Right renal pelvis (tissue), 4 donors: ENCODE measurements at places on chromosomes 6 and 20. TPM values are rescaled to one million over a fixed set of nuclear protein-coding genes. Genes with fewer than 3 reads are reported as not detected.

DNA sequence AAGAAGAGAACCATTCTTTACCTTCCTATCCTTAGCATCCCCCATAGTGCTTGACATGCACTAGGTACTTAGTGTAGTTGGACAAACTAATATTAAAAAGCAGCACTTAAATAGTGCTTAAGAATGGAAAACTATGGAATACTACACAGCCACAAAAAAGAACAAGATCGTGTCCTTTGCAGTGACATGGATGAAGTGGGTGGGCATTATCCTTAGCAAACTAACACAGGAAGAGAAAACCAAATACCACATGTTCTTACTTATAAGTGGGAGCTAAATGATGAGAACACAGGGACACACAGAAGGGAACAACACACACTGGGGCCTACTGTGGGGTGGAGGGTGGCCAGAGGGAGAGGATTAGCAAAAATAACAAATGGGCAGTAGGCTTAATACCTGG is 66.8 kb downstream of the EPHA7 start:
- DNase-seq: no peak

DNA sequence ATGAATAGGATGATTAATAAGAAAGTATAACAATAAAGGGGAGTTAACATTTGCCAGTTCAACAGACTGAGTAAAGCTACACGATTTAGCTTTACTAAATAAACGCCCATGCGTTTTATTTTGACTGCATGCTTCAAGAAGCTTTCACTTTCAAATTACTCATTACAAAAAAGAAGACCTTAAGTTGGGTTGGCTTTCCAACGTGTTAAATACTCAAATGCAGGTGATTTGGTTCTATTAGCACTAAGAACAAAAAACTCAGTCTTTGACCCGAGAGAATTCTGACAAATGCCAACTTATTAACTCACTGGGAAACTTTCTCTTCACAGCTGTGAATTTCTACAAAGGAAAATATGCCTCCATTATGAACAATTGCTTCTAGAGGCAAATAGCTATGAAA is 24.8 kb downstream of the RNF146 start:
- no peak for DNase-seq

DNA sequence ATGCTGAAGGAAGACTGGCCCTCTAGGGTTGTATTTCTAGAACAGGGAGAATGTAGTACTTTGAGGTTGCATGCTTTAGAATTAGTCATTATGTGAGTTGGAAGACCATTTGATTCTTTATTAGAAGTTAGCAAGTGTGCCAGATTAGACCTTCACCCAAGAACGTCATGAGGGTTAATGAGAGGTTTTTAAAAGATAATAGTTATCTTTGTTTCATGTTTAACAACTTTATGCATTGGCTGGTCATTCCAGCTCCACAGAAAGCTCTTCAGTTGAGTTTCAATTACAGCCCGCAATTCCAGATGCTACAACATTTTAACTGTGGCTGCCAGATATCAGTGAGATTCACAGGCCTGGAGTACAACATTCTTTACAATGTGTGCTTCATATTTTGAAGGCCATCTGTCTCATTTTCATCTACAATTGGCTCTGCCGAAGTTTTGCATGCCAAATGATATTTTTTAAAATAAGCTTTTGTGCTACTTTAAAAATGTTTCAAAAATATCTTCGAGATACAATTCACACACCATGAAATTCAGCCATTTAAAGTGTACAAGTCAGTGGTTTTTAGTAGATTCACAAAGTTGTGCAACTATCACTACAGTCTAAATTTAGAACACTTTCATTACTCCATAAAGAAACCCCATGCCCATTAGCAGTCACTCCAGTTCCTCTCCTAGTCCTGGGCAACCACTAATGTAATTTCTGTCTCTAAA is 61.1 kb upstream of the FBXO30 start:
- no peak for DNase-seq

DNA sequence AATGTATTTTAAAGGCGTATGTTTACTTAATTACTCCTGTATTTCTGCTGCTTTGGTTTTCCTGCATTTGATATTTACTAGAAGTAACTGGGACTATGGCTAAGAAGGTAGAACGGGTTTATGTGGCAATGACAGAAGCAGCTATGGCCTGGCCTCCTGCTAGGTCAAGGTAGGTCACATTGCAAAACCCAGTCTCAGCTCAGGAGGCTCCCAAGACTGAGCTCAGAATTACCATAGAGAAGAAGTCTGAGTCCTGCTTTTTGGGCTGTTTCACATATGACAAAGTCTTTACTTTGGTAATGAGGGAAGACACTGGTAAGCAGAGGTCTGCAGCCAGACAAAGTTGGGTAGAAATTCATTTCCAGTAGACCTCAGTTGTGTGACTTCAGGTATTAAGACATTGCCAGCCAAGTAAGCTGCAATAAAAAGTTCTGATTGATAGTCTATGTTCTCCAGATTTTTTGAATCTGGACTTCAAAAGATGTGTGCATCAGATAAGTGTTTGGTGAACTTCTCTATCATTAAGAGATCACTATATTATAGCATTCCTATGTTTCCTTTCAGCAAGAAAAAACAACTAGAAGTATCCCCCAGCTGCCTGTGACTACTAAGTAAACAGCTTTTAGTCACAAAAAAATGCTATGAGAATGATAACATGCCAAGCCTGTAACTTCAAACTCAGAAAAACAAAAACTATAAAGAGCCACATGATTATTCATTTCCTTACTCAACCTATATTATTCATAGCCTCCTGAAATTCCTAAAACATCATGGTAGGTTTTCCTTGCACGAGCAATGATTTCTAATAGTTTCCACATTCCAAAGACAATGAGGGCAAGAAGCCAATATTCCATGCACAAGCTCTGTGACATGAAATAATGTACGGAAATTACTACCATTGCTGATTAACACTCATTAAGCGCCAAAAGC is 312.3 kb downstream of the HAO1 start:
- DNase-seq: no peak

GRCh38 chr6:152380993-152381898 is 255.9 kb downstream of the SYNE1 start:
- DNase-seq: peak; percentile 76

The OR12D3 gene
- polyA plus RNA-seq: not detected

The TRDN gene
- polyA plus RNA-seq: 1.8 TPM

The PRND gene
- polyA plus RNA-seq: 3.4 TPM

The THBS2 gene
- polyA plus RNA-seq: 25.8 TPM

The RTEL1 gene
- 18.2 TPM for polyA plus RNA-seq

The KIAA0408 gene
- polyA plus RNA-seq: 4.1 TPM

The SGK2 gene
- 51.4 TPM for polyA plus RNA-seq
